ENCODE measurements at places on chromosomes 3 and 15.

DNA sequence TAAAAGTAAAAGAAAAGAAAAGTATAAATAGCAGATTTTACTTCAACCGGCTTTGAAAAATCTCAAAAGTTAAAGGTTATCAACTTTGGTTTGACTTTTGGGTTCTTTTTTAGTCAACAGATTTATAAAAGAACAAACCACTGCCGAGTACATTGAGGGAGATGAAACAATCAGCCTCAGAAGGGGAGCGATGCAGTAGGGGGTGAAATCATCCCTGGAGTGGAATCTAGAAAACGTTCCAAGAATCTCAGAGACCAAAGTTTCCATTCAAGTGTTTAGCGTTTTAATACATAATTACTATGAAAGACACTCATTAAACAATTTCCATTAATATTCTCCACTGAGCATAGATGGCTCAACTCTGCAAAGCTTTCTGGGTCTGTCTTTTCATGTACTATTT is 745.5 kb downstream of the NR2F2 start:
- DNase-seq, result no peak

- no peak for DNase-seq
These were observed 69.9 kb downstream of the CRTC3 start for GRCh38 chr15:90599644-90600043.

DNA sequence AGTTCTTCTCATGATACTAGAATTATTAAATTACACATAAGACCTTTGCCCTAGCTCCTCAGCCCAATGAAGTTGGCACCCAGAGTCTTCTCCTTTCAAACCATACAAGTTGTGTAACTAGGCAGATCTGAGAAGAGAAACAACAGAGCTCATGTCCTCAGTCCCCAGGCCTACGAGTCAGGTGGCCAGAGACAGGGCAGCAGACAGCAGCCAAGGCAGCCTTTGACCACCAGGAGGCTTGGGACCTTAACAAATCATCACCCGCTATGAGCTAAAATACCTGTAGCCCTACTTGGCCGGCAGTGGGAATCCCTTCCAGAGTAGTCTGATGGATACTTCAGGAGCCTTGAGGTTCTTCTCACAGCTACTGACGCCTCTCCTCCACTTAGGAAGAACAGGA is 18.3 kb downstream of the STIMATE start:
- DNase-seq, result no peak

DNA sequence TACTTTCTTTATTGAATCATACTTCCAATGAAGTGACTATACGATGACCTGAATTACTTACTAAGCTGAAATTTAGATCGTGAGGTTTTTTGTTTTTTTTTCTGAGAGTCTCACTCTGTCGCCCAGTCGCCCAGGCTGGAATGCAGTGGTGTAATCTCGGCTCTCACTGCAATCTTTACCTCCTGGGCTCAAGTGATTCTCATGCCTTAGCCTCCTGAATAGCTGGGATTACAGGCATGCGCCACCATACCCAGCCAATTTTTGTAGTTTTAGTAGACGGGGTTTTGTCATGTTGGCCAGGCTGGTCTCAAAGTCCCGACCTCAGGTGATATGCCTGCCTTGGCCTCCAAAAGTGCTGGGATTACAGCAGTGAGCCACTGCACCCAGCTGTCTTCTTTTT is 28.7 kb downstream of the SPPL2A start:
- no peak for DNase-seq

GRCh38 chr3:51304230-51304629 is 80.9 kb upstream of the MANF start:
- no peak for DNase-seq

- DNase-seq, result no peak
These were observed 87.6 kb upstream of the TLE3 start for GRCh38 chr15:70185251-70185711.

- no peak for DNase-seq
These were observed 44.3 kb upstream of the UBE2E1 start for GRCh38 chr3:23761440-23761896.

GRCh38 chr3:88150806-88151205 is 1.0 kb downstream of the C3orf38 start:
- no peak for DNase-seq

DNA sequence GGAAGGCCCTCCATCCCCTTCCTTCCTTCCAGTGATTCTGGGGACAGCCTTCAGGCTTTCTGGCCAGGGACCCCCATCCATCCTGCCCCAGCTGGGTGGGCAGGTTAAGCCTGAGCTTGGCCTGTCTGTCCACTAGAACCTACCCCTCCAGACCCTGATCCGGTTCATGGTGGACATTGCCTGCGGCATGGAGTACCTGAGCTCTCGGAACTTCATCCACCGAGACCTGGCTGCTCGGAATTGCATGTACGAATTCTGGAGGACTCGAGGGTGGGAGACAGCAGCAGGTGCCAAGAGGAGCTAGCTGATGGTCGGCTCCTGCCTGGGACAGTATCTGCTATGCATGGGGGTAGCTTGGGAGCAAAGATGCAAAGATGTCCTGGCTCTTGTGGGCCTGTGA is 13.9 kb downstream of the TYRO3 start:
- no peak for DNase-seq

GRCh38 chr3:133037436-133037835 is 755 bp upstream of the TMEM108 start:
- DNase-seq, result no peak

- DNase-seq, result no peak
These were observed 459.4 kb upstream of the TGFBR2 start for GRCh38 chr3:30146978-30147377.

GRCh38 chr15:57031082-57031481 is 112.6 kb downstream of the TCF12 start:
- no peak for DNase-seq

- no peak for DNase-seq
These were observed 122.3 kb downstream of the ATP1B3 start for GRCh38 chr3:141998669-141999290.

DNA sequence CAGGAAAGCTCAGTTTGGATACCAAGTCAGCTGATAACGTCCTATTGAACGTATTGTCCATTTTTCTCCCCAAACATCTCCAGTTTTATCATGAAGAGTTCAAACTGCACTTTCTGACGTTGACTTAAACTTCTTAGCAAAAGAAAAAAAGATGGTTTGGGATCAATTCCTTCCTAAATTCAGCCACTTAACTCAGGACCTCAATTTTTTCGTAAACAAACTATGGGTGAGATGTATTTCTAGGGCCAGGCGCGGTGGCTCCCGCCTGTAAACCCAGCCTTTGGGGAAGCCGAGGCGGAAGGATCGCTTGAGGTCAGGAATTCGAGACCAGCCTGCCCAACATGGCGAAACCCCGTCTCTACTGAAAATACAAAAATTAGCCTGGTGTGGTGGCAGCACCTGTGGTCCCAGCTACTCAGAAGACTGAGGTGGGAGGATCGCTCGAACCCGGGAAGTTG is 464 bp upstream of the MRPS25 start:
- no peak for DNase-seq

DNA sequence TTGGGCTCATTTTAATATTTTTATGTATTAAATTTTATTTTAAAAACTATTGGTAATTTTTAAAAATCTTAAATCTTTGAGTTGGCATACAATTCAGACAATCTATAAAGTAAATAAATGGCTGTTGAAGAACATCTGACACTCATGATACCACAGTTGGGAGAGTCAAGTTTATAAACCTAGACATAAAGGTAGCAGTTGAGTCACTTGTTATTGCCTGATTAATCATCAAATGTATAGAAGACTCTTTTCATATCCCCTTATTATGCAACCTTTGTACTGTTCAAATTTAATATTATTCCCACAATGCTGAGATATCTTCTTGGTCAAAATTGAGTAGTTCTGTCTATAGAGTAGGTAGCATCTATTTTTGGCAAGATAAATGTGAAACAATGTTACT is 19.6 kb downstream of the PAQR9 start:
- no peak for DNase-seq

- DNase-seq, result no peak
These were observed 210.8 kb upstream of the ARHGEF26 start for GRCh38 chr3:153910387-153910786.

- DNase-seq, result no peak
These were observed 4.0 kb upstream of the TOPAZ1 start for GRCh38 chr3:44237665-44238064.

- DNase-seq, result no peak
These were observed 1250.0 kb upstream of the GBE1 start for GRCh38 chr3:83011481-83011880.

- DNase-seq, result no peak
These were observed 88.1 kb downstream of the CORO2B start for GRCh38 chr15:68666812-68667450.

DNA sequence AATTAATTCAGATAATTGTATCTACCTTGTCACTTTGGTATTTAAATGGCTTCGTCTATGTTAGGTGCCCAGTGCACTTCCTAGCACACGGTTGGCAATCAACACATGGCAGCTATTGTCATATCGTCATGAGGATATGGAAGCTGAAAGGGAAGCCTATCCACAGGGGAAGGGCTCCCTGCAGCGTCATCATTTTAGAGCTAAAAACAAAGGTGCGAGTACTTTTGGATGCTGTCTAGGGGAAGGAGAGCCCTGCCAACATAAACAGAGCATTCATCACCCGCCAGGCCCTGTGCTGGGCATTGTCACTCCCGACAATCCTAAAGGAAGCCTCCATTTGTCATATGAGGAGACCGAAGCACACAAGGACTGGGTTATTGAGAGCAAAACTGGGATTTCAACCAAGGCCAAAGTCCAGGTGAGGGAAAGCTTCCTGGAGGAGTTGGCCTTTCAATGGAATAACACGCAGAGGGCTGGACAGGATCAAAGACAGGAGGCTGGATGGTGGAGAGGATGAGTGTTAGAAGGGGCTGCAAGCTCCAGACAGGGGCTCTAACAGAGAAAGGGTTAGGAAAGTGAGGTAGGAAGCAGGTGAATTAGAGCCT is 8.0 kb upstream of the PARL start:
- DNase-seq, result no peak

GRCh38 chr15:66651198-66651597 is 50.8 kb upstream of the SMAD6 start:
- DNase-seq, result no peak

DNA sequence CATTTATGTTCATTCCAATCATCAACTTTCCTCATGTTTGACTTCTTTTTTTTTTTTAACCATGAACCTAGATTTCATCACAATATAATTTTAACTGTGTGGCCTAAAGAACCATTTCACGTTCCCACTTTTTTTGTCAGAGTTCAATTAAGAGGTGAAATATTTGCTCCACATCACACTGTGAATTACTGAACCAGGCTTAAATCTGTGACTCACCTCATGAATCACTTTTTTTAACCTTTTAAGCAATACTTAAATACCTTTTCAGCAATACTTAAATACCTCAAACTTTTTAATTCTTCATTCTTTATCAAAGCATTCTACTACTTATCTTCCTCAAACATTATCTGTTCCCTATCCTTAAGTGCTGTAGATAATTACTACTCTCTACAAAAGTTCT is 137.6 kb downstream of the SI start:
- DNase-seq, result no peak

DNA sequence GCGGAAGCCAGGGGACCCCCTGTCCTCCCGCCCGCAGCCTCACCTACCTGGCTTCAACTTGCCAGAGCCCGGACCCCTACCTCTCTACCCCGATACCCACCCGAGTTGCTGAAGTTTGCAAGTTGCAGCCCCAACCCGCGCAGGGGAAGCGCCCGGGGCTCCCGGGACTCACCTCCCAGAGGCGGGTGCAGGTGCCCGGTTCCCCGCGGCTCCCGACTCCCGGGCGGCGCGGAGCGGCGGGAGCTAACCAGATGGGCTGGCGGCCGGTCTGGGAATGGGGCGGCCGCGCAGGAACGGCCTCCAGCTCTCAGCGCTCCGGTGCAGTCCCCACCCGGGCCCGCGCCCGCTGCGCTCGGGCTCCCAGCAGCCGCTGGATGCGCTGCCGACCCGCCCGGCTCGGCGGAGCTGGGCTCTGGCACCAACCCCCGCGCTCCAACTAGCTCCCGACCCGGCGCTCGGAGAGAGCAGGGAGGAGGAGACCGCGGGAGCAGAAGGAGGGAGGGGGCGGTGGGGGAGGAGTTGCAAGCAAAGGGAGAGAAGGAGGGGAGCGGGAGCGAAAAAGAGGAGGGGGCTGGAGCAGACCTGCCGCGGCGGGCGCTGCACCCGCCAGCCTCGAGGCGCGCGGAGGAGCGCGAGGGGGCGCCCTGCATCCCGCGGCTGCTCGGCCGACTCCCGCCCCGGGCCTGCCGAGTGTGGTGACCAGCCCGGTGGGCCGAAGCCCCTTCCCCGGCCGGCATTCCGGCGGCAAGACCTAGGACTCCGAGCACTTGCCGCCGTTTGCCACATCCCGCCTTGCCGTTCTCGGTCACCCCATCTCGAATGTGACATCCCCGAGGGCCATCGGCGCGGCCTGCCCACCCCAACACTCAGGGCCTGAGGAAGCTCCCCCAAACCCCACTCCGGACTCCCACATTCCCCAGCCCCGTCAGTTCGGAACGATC is at the start of gene SEMA5B:
Gene SEMA5B, minus strand, starts transcription at position 472 of the 941 bp plus-strand sequence. CDS start 66,500 bp downstream, outside the sequence.
- DNase-seq, result peak; percentile 51

DNA sequence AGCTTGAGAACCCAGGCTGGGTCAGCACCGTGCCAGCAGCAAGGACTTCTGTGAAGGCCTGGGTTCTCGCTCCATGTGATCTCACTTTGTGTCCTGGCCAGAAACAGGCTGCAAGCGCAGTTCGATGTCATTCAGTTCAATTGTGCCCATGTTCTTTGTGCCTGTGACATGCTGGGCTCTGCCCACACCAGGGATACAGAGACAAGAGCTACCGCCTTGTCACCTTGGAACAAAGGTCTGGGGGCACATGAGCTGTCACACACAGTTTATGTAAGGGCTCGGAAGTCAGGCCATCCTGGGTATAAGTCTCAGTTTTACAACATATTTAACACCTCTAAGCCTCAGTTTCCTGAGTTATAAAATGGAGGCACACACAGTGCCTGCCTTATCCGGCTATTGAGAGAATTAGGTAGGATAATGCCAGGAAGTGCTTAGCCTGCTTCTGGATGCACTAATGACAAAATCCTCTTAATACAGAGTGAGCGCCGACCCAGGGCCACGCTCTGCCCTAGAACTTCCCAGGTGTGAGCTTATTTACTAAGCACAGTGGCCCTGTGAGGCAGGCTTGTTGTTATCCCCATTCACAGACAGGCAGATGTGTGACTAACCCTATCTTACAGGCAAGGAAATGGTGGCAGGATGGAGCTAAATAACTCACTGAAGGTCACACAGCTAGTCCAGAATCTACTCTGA is 50.4 kb upstream of the LIMD1 start:
- DNase-seq, result no peak

GRCh38 chr3:139978966-139979365 is 44.0 kb downstream of the CLSTN2 start:
- no peak for DNase-seq

DNA sequence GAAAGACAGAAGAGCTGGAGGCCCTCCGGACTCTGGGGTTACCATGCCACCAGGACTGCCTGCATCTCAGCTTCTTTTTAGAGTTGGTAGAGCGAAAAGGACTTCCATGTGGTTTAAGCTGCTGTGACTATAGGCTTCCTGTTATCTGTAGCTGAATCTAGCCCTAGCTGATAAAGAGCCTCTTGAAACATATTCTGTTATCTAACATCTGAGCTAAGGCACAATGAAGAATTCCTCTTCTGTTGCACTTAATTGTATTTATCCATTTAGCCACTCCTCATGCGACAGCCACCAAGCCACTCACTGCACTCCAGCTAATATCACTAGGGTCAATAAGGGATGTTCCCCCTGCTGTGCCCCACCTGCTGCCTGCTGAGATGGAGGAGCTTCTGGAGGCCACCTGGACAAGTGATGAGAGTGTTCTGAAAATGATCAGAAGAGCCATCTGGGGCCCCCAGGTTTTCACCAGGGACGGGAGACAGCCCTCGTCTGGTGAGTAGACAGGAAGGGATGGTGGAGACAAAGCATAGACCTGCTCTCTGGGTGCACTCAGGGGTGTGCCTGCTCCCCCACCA is 94.6 kb upstream of the PLXNA1 start:
- DNase-seq, result no peak

GRCh38 chr15:59315914-59316451 is 56.7 kb downstream of the MYO1E start:
- no peak for DNase-seq
